Stimulated activated CD8-positive, alpha-beta memory T cell treated with anti-CD3 and anti-CD28 coated beads, Interleukin-4, amount 100 ng/mL, for 4 hours (primary cell): ENCODE measurements at places on chromosomes 1 and 21.

DNA sequence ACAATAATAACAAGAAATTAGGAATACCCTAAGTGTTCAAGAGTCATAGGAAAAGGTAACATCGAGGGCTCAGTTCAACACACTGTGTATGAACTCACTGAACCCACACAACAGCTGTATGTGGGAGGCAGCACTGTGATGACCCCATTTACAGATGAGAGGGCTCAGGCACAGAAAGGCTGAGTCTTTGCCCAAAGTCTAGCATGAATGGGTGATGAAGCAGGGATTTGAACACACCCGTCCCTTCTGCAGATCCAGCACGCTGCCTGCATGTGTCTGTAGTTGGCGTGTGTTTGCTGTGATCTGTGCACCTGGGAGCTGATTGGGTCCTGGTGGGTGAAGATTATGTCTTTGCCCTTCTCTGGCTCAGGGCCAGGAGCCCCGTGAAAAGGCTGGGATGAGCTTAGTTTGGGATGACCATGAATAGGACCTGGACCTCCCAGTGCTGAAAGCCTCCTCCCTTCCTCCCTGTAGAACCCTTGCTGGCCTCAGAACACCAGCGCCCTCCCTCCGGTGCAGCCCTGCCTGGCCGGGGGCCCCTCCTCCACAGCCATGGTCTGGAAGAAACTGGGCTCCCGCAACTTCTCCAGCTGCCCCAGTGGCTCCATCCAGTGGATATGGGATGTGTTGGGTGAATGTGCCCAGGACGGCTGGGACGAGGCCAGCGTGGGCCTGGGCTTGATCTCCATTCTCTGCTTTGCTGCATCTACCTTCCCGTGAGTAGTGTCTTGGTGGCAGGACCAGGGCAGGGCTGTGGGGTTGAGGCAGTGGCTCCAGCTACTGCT, 5.2 kb downstream of the SLC66A1 start:
- no peak for DNase-seq

DNA sequence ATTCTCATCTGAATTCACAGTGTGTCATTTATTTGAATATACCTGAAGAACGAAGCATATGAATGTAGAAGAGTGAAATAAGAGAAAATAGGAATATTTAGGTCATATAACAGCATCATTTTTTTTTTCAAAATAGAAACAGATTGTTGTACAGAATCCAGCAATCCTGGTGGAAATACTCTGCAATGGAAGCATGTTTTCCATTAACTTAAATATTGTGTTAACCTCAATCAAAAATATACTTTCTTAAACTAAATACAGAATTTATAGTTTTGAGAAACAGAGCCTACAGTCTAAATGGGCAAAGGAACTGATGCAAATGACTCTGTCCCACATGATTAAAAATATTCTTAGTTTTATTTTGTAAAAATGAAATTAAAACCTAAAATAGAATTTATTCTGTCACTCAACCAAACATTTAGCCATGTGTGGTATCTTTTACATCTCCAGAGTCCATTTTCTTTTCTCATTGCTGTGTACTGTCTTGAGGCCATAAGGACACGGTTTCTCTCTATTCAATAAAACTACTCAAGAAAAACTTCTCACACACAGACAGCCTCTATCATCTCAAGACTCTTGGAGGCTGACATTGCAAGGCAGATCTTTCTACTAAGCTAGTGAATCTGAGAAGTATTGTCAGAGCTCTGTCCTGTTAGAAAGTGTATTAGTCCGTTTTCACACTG, 322.6 kb downstream of the LTN1 start:
- no peak for DNase-seq

GRCh38 chr1:117921991-117922390, 7.4 kb downstream of the GDAP2 start:
- DNase-seq, result no peak

DNA sequence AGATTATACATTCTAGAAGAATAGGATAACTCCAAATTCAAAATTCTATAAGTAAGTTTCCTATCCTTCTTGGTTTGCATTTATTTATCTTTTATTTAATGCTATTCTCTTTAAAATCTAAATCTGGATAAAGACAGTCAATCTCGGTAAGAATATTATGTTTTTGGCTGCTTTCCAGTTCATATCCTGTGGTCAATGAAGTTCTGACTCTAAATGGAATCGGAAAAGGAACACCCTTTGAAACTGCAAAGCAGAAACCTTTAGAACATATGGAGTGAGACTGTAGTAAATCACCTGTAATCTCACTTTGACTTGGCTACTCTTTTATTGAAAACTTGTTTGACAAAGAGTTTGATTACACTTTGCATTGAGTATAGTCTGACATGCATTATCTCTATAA, 85.2 kb downstream of the KIFAP3 start:
- DNase-seq, result no peak

DNA sequence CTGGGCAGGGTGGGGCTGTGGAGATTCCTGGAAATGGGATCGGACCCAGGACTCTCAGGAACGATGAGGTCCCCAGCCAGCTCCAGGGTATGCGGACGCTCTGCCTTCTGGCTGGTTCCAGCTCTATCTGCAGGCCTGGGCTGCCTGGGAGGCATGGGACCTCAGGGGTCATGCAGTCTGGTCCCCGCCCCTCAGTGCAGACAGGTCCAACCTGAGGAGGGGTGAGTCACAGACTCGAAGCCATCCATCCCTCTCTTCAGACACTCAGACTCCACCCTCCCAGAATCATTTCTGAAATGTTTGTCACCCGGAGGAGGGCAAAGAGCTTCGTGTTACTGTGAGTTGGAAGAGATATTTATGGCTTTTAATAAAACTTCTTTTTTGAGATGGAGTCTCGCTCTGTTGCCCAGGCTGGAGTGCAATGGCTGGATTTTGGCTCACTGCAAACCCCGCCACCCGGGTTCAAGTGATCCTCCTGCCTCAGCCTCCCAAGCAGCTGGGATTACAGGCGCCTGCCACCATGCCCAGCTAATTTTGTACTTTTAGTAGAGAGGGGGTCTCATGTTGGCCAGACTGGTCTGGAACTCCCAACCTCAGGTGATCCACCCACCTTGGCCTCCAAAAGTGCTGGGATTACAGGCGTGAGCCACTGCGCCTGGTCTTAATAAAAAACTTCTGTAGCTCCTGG, 5.9 kb upstream of the MYOM3 start:
- DNase-seq, result no peak

- DNase-seq, result no peak
Observed at GRCh38 chr1:30514945-30515344, 208.4 kb downstream of the MATN1 start.

GRCh38 chr21:39003982-39004633, 179.1 kb downstream of the PSMG1 start:
- no peak for DNase-seq
